ENCODE measurements at places on chromosomes 1 and 21.

GRCh38 chr1:54826226-54826816 lies 25.2 kb upstream of the TTC22 start:
- no peak for DNase-seq

DNA sequence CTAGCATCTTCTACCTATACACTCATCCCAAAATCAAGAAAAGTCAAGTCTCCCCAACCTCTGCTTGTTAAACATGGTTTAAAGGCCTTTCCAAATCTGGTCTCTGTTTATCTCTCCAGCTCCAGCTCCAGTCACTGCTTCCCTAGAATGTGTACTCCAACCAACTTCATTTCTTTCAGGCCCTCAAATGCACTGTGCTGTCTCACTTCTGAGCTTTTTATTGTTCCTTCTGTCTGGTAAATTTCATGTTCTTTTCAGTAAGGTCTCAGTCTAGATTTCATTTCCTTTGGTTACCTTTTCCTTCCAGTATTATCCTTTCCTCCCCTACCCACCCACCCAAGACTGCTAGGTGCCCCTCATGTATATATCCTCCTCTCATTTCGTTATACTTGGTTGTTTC lies 3.7 kb downstream of the COL24A1 start:
- DNase-seq = no peak

GRCh38 chr1:64220241-64220640 lies 16.8 kb downstream of the UBE2U start:
- no peak for DNase-seq

DNA sequence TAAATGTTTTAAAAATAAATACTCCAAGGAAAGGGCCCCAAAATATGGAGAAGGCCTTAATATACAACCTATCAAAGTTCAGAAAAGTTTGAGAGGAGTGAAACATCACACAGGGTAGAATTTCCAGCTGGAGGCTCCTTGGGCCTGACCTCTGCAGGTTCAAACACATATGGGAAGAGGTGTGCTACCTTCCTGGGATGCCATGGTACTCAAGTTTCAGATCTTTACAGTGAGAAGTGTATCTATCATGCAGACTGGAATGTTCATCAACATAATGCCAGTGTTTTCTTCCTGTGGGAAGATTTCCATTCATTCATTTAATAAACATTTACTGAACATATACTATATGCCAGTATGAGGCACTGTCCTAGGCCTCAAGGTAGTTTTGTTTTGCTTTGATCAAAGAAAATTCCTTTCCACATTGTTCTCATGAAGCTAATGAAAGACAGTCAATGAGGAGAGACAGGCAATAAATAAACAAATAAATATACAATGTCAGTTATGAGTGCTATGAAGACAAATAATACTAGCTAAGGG lies 14.6 kb upstream of the ADAR start:
- no peak for DNase-seq

GRCh38 chr1:72177711-72178110 lies 104.6 kb downstream of the NEGR1 start:
- DNase-seq = no peak

GRCh38 chr1:32286763-32287162 lies 5.1 kb upstream of the HDAC1 start:
- no peak for DNase-seq

DNA sequence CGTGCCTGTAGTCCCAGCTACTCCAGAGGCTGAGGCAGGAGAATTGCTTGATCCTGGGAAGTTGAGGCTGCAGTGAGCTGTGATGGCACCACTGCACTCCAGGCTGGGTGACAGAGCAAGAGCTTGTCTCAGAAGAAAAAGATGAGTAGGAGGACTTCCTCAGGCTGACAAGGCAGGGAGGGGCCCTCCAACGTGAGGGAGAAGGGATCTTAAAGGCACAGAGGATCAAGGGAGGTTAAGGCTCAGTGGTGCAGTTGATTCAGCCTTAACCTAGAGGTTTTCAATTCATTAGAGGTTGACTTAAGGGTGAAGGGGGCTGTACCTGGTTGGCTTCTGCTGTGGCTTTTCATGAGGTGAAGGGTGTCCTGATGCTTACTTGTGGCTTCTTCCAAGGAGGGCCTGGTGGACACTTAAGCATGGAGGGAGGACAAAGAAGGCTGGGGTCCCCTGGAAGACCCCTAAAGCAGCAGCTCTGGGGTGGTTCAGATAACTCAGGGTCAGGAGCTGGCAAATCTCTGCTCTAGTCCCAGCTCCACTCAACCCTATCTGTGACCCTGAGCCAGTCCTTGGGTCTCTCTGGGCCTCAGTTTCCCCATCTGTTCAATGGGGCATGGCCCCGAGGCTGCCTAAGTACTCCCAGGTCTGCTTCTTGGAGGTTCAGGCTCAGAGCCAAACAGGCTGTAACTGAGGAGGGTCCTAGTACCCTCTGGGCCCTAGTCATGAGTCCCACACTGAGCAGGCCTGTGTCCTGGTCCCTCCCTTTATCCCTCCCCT lies 6.3 kb downstream of the EXTL1 start:
- no peak for DNase-seq

DNA sequence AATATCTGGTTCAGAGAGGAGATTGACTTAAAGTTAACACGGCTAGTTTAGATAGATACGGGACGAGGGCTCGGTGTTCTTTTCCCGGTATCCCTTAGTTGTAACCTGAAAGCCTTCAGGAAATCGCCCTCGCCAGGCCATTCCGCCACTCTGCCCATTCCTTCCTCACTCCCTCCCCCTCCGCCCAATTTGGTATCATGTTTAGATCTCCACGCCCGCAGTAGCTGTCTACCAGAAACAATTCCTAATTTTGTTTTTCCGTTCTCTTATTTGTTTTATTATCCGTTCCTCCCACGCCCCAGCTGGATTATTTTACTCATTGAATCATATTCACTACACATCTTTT lies 685 bp upstream of the VAMP4 start:
- DNase-seq = no peak

GRCh38 chr1:84859866-84860265 lies 33.1 kb downstream of the LPAR3 start:
- DNase-seq = no peak

DNA sequence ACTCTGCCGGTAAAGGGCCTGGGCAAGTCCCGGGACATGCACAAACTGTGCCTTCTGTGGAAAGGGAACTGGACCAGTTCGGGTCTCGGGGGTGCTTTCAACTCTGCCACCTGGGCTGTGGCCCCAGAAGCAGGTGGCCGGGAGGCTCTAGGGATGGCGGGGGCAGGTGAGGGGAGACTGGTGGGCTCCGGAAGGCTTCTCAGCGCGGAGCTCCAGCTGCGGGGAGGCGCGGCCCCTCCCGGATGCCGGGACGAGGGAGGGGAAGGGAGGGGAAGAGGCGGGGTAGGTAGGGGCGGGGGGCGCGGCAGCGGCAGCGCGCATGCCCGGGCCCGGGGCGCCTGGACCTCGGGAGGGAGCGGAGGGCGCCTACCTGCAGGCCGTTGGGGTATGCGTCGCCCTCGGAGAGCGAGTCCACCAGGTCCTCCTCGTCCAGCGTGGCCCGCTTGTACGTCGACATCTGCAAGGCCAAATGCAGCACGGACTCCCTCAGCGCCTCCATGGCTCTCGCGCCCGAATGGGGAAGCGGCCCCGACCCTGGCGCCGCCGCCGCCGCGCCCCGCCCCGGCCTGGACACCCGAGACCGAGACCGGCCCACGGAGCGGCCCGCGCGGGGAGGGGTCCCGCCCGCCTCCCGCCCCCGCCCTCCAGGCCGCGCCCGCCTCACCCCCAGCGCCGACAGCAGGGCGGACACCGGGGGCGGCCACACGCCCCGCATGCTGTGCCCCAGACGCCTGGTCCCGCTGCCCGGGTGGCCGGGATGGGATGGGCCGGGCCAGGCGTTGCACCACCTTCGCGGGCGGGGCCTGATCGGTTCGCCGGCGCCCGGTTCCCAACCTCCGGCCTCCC lies at the start of gene ECE1:
TSS of gene ECE1 (minus strand) at position 764 of the 846 bp plus-strand sequence. CDS start at position 715, 49 bp downstream.
- peak; percentile 28 for DNase-seq

- DNase-seq = no peak
Observed at GRCh38 chr1:74426208-74426937, 86.0 kb downstream of the LRRC53 start.

DNA sequence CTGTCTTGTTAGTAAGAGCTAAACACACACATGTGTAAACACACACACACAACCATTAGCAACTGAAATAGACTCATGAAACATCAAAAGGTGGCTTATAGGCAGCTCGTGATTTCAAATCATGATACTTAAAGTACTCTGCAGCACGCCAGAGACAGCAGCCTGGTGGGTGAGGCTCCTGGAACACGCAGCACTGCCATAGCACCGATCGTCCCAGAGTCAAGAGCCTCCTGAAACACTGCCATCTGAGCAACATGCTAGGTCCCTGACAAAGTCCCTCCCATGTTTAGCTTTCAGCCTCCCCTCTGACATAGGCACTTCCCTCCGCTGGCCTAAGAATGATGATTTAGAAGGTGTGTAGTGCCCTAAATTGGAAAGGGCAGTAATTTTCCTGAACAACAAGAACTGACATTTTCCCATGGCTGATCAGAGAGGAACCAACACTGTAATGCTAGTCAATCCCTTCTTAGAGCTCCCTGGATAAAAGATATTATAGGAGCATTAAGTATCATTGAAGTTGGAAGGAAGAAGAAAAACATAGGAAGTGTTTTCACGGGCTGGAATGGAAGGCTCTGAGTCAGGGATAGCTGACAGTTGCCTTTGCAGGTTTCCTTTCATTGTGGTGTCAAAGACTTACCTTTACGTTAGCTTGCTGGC lies 14.1 kb upstream of the DPT start:
- DNase-seq = no peak

- DNase-seq = no peak
Observed at GRCh38 chr1:237799762-237800474, 90.8 kb downstream of the ZP4 start.

DNA sequence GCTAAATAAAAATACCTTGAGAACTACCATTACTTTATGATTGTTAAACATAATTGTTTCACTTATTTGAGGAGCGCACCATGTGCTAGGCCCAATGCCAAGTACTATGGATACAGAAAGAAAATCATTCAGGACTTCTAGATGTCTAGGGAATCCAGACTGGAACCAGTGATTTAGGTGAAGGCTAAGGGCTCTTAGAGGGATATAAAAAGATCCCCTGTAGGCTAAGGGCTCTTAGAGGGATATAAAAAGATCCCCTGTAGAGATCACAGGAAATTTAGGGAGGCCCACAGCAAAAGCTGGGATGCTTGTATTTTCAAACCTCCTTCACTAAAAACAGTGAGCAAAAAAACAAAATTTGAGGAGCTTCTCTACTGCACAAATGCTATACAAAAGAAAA lies 6.7 kb downstream of the TOR1AIP2 start:
- no peak for DNase-seq

GRCh38 chr1:210378736-210379135 lies 50.0 kb downstream of the HHAT start:
- no peak for DNase-seq

GRCh38 chr1:181919542-181919941 lies 142.0 kb downstream of the ZNF648 start:
- DNase-seq = no peak

- DNase-seq = no peak
Observed at GRCh38 chr1:65615859-65616258, 176.8 kb upstream of the PDE4B start.

DNA sequence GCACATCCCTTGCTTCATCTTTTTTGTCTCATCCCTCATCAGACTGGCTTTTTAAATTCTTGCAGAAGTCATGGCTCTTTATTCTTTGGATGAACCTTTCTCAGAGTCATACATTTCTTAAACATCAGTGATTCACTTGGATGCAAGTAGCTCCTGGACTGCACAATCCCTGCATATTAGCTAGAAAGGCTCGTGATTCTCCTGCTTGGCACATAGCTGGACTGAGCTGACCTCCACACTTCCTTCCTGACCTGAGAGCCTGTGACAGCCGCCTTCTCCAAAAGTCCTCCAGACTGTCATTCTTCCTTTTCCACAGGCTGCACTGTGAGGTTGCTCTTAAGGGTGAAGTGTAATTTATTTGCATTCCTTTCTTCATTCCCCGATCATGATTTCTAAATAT lies 109.4 kb downstream of the RGL1 start:
- DNase-seq = no peak

DNA sequence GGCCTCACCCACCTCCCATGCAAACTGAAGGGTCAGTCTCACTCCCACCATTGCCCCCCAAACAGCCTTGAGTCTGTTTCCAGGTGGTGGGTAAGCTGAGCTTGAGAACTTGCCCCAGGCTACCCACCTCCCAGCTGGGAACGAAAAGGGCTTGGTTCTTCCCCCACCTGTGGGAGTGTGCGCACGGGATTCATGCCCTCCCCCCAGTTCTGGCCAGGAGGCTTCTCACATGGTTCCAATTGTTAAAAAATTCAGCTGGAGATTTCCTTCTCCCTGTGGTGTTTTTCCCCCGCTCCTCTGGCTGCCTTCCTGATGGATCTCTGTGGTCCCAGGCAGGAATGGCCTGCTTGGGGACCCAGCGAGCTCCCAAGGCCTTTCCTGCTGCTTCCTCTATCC lies 81.8 kb upstream of the C21orf91 start:
- no peak for DNase-seq

DNA sequence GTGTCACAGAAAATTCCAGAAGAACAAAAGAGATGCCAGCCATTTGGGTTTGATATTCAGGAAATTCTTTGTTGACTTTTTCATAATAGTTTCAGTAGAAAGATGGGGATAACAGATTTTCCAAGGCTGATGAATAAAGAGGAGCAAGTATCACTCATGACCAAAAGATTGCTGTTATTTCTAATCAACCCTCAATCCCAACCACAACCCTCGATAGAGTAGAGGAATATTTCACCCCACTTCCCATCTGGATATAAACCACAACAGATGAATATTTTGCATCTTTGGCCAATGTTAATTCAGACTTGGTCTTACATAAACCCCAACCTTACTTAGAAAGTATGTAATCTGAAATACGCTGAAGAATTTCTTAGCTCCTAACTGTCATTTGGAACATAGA lies 232.4 kb downstream of the SEC16B start:
- no peak for DNase-seq

- no peak for DNase-seq
Observed at GRCh38 chr1:225662155-225662554, 9.2 kb upstream of the ENAH start.

DNA sequence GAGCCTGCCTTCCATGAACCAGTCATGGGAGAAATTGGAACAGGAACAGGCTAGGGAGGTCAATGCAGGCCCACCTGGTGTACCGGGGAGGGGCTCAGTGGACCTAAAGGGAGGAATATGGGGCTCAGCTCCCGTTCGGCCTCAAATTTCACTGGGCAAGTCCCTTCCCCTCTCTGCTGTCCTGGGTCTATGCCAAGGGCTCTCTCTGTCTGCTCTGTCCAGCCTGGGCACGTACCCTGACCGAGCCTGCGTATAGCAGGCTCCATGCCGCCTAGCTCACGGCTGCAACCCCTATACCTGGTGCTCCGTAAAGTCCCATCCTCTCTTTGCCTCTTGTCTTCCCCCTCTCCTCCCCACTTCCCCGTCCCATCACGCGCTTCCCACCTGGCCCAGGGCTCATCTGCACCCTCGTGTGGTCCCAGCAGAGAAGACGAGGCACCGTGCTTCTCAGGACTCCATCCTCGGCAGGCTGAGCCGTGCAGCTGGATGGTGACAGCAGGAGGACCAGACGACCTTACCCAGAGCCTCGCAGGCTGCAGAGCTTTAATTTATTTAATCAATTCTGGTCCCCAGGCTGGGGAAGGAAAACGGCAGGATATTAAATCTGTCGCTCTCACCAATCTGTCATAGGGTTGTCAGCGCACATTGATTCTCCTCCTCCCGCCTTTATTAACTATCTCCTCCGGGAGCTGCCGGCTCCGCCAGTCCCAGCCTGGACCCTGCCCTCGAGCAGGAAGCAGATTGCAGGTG lies 25.0 kb upstream of the DISP3 start:
- no peak for DNase-seq
